DMS53 (cell line): ENCODE measurements at places on chromosomes 5 and 9.
A peak's percentile ranks its signal among the peaks of the same experiment; 100 is the strongest.

DNA sequence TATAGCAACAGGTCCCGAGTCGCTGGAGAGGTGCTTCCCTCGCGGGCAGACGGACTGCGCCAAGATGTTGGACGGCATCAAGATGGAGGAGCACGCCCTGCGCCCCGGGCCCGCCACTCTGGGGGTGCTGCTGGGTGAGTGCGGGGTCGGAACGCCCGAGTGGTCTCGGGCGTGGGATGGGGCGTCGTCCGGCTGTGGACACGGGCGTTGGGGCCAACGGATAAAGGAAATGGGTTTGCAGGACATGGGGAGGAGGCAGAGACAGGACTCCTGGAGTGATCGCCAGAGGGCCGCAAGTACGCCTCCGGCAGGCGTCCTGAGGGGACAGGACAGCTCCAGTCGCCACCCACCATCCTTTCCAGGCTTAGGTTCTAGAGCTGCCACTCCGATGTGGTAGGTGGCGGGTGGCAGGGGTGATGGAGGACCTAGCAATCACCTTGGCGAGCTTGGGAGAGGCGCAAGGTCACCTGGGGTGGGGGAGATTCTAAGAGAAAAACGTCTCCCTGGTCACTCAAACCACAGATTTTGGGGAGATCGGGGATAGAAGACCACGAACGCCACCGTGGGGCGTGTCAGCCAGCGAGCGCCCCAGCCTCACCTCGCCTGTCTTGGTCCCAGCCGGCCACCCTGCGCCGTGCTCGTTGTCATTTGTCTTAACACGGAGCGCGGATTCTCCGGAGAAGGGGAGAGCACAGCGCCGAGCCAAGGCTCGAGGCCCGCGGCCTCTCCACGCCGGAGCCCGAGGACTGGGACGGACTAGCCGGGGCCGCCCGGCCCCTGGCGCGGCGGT lies 922 bp downstream of the LMX1B start:
- DNase-seq = peak; percentile 70

DNA sequence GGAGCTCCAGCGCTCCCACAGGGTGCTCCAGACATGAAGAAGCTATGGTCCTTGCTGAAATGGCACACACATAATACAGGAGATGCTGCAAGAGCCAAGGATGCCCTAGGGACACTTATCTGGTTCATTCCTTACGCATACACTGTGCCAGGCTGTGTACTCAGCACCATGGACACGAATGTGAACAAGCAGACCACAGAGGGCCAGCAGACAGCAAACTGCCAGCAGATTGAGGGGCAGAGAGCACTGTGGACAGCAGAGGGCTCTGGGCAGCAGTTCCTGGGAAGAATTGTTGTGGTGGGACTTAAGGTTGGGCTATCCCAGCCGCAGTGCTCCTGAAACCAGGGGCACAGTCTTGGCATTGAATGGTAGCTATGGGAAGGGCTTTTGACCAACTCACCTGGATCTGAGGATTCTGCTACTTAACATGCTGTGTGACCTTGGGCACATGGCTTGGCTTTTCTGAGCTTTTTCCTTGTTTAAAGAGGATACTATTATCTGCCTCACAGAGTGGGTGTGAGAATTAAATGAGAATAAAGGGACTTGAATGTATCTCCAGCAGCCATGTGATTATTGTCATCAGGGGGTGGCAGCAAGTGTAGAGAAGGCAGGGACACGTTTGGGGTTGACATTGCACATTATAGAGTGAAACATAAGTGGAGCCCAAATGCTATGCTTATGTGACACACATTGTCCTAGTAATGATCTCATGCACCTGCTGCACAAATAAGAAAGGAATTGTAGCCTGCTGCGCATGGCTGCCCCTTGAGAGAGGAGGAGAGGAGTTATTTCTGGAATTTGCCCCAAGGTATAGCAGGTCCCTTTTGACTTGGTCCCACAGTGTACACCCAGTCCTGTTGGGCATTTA lies 30.1 kb downstream of the PPARGC1B start:
- peak; percentile 78 for DNase-seq

GRCh38 chr5:160259341-160259740 lies 30.0 kb downstream of the FABP6 start:
- no peak for DNase-seq

- DNase-seq = peak; percentile 39
These were observed 125.3 kb downstream of the ST8SIA4 start for GRCh38 chr5:100777680-100778300.

DNA sequence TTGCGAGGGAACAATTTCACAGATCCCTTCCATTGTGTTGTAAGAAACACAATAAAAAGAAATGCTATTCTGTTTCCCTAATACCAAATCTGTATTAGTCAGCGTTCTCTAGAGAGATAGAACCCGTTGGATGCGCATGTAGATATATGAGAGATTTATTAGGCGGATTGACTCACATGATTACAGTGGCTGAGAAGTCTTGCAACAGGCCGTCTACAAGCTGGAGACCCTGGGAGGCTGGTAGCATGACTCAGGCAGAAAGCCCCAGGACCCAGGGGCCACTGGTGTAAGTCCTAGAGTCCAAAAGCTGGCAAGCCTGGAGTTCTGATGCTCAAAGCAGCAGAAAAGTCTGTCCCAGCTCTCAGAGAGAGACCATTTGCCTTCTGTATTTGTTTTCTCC lies 18.4 kb upstream of the IL17B start:
- no peak for DNase-seq

DNA sequence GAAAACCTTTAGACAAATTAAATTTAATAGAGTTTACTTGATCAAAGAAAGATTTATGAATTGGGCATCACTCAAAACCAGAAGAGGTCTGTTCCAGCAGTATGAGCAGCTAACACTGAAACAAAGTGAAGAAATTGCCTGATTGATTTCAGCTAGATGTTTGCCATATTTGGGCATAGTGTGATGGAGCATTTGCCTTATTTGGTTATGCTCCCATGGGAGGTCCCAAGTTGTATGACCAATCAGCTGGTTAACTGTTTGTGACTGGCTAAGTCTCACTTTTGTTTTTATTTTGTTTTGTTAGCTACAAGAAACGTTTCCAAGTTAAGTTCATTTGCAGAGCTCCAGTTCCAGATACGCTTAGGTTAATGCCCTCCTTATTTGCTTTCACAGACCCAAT lies 53.3 kb upstream of the LMNB1 start:
- DNase-seq = no peak

- DNase-seq = no peak
These were observed 28.8 kb upstream of the DMAC1 start for GRCh38 chr9:7828334-7828733.

DNA sequence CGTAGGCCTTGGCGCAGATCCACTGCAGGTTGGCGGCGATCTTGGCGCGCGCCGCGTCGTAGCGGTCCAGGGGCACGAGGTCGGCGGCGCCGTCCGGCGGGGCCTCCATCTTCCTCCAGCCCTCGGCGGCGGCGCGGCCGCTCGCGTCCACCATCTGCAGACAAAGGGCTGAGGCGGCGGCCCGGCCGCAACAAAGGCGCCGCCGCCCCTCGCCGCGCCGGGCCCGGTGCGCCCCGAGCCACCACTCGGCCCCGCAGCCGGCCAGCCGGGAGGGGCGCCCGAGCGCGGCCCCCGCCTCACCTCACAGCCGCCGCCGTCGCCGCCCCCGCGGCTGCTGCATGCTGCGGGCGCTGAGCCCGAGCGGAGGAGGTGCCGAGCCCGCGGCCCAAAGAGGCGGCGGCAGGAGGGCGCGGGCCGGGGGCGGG lies 328 bp downstream of the CAMSAP1 start:
- DNase-seq = peak; percentile 79

- peak; percentile 31 for DNase-seq
These were observed 974.2 kb upstream of the CDH9 start for GRCh38 chr5:28012538-28012937.

DNA sequence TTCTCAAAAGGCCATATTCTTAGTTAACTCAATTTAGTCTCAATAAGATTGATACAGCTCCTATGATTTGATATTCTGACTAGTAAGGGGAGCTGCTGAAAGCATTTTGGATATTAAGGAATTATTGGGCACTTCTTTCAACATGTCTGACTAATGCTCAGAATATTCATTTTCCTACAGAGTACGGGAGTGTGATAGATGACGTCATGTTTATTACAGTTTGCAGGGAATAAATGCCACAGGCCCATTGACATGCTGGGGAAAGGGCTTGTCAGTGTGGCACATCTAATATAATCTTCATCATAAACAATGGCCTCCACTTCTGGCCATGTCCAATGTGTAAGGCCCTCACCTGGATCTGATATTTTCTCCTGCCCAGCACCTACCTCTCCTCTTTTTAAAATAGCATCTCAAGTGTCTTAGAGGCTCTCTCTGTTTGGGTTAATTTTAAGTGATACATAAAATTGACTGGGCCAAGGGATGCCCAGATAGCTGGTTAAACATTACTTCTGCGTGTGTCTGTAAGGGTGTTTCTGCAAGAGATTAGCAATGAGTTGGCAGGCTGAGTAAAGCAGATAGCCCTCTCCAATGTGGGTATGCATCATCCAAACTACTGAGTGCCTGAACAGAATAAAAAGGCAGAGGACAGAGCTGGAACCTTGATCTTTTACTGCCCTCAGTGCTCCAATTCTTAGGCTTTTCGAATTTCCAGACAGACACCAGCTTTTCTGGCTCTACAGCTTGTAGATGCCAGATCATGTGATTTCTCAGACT lies 99.3 kb downstream of the SLC24A2 start:
- DNase-seq = no peak

GRCh38 chr5:159593518-159594073 lies 263.3 kb upstream of the IL12B start:
- no peak for DNase-seq

DNA sequence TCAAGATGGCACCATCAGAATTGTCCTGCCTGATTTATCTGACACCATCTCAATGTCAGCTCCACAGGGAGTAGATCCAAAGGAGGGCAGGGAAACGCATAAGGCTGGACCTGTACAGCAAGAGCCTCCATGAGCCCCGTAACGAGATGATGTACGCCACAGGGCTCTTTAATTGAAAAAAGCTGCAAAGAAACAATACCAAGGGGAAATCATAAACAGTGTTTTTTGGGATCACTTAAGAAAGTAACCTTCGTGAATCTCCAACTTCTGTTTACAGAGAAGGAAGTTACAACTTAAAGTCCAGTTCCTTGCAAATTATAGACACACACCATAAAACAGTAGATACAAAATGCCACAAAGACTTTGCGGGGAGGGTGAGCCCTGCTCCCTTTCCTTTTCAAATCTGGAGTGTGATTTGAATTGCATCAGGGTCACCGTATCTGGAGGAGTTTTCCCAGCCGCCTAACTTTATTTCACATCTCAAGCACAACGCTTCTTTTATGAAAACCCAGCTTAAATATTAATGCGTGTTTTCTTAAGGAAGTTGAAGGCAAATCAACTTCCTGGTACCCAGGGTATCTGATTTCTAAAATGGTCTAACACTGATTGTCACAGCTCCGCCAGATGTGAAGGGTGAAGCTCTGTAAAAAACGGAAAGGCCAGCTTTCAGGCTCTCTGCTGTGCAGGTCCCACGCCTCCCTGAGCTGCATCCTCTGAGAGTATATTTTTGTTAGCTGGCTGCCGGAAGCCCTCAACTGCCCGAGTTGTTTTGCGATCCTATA lies 88.9 kb downstream of the EBF1 start:
- DNase-seq = no peak

DNA sequence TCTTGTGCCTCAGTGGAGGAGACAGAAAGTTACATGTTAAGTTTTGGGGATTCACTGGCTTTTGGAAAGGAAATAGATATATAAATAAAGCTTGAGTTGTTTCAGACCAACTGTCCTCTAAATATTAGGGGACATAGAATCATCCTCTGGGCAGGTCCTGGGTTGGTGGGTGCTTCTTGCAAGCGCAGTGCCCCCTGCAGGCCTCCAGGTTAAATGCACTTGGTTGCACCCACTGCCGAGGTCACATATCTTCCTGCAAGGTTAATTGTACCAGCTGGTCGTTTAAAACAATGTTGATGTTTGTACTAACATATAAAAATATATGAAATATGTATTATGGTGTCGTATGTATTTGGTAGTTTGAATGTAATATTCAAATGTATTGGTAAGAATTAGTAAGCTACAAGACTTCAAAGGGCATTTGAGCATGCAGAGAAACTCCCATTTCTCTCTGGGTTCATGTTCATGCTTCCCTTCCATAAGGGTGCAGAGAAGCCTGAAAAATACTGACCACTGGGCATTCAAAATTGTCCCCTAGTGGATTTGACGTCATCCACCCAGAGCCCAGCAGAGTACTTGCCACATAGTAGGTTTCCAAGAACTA lies 87.0 kb downstream of the ZNF618 start:
- peak; percentile 65 for DNase-seq

- DNase-seq = no peak
These were observed 568.7 kb upstream of the RGMB start for GRCh38 chr5:98204798-98205197.

DNA sequence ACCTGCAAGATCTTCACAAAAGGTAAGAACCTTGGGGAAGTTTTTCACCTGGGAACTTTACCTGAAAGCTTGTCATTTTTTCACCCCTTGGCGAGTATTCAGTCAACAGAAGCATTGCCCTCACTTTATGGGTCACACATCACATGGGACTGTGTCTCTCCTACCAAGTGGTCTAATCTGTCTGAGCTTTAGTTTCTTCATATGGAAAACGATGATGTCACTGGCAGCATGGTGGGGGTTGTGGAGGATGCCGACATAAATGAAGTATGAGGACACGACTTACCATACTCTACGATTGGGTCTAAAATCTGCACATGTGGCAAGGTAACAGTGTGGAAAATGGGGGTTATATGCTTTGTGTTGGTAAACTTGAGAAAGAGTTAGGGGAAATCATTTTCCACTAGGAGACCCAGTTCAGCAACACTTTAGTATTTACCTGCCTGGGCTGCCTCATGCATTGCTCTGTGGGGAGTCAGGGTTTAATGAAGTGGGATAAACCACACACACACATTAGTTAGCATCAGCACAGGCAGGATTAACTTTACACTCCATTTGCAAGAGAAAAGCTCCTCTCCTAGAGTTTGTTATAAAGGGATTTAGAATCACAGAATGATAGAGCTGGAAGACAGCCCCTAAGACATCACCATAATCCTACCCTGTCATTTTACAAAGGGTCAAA lies 19.8 kb upstream of the PAX5 start:
- no peak for DNase-seq

DNA sequence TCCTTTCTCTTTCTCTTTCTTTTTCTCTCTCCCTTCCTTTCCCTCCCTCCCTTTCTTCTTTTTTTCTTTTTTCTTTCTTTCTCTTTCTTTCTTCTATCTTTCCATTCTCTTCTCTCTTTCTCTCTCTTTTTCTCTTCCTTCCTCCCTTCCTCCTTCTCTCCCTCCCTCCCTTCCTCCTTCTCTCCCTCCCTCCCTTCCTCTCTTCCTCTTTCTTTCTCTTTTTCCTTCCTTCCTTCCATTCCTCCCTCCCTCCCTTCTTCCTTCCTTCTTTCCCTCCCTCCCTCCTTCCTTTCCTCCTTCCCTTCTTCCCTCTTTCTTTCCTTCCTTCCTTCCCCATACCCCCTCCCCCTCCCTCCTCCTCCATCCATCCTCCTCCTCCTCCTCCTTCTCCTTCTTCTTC lies 243.3 kb upstream of the CTNND2 start:
- DNase-seq = no peak

- peak; percentile 75 for DNase-seq
These were observed at the start of gene PCDHB1 for GRCh38 chr5:141050622-141051520. PCDHB1 (plus strand) TSS chr5:141051374; CDS start chr5:141051471, 97 bp downstream.
